ENCODE measurements at places on chromosomes 2 and 18.

GRCh38 chr18:59689756-59690155 is 7.5 kb downstream of the CCBE1 start:
- DNase-seq, result no peak

- DNase-seq, result no peak
Observed at GRCh38 chr2:26572591-26572990, 68.6 kb downstream of the CIB4 start.

- no peak for DNase-seq
Observed at GRCh38 chr2:170711774-170712652, 3.1 kb upstream of the SP5 start.

DNA sequence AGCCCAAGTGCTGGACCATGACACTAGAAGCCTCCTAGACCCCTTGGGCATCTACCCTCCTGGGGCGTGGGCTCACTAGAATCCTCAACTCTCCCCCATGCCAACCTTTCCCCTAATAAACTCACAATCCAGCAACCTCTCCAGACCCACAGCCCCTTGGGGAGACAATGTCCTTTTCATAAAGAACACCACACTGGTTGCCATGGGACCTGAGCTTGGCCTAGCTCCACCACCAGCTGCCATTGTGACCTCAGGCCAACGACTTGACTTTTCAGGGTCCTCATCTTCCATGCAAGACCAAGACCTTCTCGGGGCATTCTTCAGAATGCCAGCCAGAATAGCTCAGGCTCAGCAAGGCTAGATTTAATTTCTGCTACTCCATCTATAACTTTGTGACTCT is 128.1 kb upstream of the NPAS2 start:
- DNase-seq, result peak; percentile 10

- no peak for DNase-seq
Observed at GRCh38 chr2:98343285-98343684, 3.0 kb upstream of the CNGA3 start.

DNA sequence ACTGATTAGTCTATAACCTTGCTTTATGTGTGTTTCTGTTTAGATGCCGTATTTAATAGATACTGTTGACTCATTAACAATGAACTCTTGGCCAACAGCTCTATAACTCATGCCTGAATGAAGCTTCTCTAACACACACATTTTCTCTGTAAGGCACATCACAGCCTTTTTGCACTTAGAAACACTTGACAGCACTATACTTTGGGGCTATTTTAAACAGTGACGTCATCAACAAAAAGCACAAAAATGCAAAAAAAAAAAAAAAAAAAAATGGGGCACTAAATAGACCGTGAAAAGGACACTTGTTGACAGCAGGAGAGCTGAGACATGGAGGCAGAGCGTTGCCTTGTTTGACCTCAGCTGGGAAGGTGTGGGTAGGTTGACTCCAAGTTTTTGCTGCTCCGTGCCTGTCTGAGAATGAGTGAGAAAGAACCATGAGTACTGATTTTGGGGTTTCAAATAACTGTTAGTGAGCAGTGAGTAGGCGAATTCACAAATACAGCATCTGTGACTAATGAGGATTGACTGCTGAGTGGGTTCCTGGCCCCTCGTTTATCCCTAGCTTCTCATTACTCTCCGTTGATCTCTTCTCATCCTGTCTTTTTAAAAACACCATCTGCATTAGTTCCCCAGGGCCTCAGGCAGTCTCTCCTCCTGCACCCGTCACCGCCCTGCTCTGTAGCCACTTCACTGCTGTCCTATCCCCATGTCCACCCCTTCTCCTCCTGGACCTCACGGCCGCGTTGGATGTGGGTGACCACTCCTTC is 24.4 kb downstream of the SPP2 start:
- DNase-seq, result no peak

DNA sequence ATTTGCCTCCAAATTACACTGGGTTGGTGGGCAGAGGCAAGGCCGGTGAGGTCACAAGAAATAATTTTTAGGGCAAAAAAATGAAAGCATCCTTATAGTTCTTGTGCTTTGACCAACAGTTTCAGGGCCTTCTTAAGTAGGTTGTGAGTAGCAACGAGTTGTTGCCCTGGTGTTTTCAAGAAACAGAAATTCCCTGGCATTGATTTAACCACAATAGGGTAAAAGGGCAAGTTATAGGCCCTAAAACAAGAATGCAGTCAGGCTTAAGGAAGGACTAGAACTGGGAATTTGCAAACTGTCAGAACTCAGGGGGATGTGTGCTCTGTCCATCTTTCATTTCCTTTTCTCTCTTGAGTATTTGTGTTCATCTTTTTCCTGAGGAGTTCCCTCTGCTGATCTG is 46.1 kb upstream of the STPG4 start:
- DNase-seq, result no peak

GRCh38 chr2:129055242-129055641 is 736.6 kb upstream of the HS6ST1 start:
- DNase-seq, result no peak
